Activated CD8-positive, alpha-beta T cell treated with anti-CD3 and anti-CD28 coated beads, Interleukin-2, amount 10 ng/mL, durations not matched to agents 7 days and 5 days (primary cell): ENCODE measurements at places on chromosomes 3 and 15.

- no peak for DNase-seq
Observed at GRCh38 chr15:45799508-45799907, 164.7 kb downstream of the SQOR start.

DNA sequence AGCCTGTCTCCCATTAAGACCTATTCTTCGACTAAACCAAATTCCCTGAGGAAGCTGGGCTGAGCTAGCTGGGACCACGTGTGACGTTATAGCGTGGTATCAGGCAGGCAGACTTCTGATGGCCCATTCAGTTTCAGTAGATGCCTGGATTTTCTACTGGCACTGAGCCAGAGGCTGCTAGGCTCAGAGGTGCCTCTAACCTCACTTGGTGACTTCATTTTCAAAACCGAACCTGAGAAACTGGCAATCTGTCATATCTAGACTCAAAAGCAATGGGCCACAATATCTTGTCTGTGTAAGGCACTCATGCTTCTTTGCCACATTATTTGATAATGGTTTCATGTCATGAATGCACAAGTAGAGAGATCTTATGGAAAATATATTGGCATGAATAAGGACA lies 352.1 kb upstream of the AZI2 start:
- no peak for DNase-seq

DNA sequence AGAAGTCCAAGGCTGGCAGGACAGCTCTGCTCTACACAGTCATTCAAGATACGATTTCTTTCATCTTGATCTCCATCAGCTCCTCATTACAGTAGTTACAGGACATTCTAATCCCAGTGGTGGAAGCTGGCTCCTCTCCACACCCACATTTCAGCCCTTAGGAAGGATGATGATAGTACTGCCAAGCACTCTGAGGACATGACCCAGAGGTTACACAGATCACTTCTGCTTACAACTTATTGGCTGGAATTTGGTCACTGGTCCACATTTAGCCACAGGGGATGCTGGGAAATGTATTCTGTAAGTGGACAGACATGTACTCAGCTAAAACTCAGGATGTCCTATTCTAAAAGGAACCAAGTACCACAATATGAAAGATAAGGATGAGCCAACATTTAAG lies 77.1 kb downstream of the IQCH start:
- no peak for DNase-seq

GRCh38 chr15:38300395-38300794 lies 47.8 kb downstream of the SPRED1 start:
- no peak for DNase-seq

- no peak for DNase-seq
Observed at GRCh38 chr3:52015438-52016228, 19.9 kb upstream of the RPL29 start.

DNA sequence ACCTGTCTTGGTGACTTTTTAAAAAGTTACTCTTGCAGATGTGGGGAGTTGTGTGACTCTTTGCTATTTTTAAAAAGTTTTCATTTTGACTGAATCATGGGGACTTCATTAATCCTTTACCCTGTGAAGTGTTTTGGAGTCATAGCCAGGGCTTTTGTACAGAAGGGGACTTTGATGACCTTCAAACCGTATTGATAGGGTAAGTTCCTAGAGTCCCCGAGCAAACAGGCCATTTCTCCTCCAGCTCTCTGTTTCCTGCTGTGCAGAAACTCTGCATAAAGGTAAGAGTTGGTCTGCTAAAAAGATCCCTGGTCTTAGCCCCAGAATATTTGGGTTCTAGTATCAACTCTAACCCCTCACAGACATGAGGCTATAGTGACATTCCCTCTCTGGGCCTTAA lies 170.8 kb upstream of the BCL6 start:
- no peak for DNase-seq

DNA sequence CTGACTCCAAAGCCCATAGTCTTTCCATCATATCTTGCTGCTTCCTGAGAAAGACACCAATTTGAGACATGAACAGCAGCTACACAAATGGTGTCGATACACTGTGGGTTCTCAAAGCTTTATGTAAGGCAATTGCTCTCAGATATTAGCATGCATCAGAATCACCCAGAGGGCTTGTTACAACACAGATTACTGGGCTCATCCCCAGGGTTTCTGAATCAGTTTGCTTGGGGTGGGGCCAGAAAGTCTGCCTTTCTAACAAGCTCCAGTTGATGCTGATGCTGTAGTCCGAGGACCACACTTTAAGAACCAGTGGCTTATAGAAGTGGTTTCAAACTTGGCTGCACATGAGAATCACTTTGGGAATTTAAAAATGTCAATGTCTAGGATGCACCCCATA lies 86.5 kb downstream of the SEMA6D start:
- DNase-seq: no peak

DNA sequence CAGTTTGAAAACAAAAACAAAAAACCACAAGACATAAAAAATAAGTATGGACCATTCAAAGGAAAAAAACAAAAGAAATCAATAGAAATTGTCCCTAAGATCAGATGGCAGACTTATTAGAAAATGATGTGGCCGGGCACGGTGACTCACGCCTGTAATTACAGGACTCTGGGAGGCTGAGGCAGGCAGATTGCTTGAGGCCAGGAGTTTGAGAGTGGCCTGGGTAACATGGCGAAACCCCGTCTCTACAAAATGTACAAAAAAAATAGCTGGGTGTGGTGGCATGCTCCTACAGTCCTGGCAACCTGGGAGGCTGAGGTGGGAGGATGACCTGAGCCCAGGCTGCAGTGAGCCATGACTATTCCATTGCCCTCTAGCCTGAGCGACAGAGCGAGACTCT lies 16.6 kb downstream of the SPCS1 start:
- no peak for DNase-seq

DNA sequence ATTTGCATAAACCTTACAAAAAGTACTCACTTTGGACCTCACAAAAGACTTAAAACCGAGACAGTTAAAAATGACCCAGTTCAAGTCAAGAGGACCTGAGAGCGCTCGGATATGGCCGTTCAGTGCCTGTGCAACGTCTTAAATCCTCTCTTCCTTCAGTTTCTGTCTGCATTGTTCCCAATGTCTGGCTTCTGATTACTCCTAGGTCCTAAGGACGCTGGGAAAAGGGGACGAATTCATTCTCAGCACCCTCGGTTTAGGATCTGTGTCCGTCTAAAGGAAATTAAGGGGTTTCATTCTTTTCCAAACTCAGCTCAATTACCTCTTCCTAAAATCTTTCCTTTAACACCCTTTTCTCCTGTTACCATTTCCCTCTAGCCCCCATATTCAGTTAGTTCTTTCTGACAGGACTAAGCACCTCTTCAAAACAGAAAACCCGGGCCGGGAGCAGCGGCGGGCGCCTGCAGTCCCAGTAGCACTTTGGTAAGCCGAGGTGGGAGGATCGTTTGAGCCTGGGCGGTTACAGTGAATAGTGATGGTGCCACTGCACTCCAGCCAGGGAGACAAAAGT lies 970 bp downstream of the DPPA4 start:
- DNase-seq: peak; percentile 33

- no peak for DNase-seq
Observed at GRCh38 chr3:128173849-128174248, 20.6 kb downstream of the EEFSEC start.

GRCh38 chr15:91400481-91400880 lies 300.4 kb downstream of the SV2B start:
- no peak for DNase-seq

DNA sequence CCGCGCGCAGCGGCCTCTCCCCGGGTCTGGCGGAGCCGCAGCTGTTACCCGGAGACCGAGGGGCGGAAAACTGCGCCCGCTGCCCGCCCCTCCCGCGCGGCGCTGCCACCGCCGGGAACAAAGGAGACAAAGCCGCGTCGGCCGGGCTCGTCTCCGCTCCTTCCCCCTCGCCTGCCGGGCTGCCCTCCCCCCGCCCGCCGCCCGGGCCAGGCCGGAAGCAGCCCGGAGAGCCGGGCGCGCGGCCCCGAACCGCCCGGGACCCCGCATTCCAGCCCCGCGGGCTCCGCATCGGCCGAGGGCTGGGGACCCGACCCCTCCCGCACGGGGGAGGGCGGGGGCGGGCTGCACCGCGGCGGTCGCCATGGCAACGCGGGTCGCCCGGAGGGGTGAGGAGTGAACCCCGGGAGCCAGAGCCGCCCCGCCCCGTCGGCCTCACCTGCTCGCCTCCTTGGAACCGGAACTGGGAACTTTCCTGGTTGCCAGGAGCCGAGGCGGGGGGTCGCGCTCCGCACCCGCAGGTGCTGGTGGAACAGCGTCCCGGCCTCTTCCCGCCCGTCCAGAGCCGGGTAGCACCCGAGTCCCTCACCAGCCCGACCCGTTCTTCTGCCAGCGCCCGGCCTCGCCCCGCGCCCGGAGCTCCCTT lies 448 bp downstream of the PLXNB1 start:
- DNase-seq: peak; percentile 53
